ENCODE measurements at places on chromosomes 11 and 22.
A peak's percentile ranks its signal among the peaks of the same experiment; 100 is the strongest.

GRCh38 chr11:64056861-64057260 is 21.1 kb downstream of the FLRT1 start:
- no peak for DNase-seq

- DNase-seq: peak; percentile 99
These were observed 77.0 kb downstream of the RPS6KA4 start for GRCh38 chr11:64436000-64436399.

DNA sequence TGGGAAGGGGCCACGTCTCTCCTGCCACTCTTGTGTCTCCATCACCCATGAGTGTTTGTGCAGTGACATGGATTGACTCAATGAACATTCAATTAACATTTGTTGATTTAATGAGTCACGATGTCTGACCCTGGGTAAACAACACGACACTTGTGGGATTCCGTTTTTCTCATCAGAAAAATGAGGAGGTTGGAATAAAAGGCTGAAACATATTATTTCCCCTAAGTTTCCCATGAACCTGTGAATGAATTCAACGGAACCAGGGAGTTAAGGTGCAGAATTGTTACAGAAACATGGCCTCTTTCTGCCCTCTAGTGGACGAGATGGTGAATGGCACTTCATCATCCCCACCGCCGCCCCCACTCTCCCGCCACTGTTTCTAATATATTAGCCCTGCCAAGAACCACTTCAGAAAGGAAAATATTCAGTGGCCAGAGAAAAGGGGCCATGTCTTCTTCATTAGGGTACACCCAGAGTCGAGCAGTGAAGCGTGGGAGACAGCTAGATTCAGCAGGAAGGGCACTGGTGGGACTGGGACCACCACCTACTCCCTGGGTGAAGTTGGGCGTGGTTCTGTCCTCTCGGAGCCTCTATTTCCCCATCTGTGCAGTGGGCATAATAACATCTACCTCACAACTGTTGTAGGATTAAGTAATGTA is 46.3 kb upstream of the SYT13 start:
- DNase-seq: peak; percentile 25

DNA sequence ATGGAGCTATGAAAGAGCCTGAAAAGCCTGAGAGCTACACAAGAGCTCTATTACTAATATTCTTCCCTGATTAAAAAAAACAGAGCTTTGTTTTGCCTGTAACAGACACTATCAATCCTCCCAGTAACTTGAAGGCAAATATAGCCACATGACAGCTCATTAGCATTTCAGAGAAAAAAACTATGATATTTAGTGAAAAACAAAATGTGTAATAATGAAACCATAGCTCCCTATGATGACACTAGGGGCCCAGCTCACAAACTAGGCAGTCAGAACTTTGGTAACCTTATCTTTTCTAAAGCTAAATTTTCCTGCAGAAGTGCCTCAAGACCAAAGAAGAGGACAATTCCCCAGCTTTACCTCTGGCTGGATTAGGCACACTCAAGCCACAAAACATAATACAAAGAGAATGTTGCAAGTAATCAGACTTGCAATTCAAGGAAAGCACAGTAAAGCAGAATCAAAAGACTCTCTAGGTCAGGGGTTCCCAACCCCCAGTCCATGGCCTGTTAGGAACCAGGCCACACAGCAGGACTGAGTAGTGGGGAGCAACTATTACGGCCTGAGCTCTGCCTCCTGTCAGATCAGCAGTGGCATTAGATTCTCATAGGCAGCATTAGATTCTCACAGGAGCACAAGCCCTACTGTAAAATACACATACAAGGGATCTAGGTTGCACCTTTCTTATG is 53.3 kb downstream of the MRTFA start:
- DNase-seq: no peak

GRCh38 chr11:1310772-1311468 is 1.5 kb upstream of the TOLLIP start:
- DNase-seq: no peak

DNA sequence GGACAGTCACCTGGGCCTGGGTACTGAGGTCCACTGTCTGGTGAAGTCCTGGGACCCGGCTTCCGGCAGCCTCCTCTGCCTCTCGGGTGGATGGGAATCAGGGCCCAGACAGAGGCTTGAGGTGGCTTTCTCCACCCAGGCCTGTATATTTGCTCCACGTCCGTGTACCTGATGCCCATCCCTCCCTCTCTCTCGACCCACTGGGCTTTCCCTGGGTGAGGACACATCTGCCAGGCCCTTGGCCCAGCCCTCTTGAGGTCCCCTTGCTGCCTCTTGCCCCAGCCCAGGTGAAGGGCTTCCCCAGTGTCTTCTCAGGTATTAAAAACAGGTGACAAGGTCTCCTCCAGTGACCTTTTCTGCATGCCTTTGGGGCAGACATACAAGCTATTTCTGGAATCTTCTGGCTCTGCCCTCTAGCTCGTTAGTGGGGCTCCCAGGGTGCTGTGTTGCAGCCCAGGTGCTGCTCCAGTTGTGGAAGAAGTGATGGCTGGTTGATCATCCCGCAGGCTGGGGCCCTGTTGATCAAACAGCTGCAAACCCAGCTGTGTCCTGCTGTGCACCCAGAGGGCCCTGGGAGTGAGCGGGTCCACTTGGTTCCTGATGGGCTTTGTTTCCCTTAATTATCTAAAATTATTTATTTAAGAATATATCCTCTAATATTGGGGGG is 25.5 kb upstream of the ACR start:
- DNase-seq: peak; percentile 33

DNA sequence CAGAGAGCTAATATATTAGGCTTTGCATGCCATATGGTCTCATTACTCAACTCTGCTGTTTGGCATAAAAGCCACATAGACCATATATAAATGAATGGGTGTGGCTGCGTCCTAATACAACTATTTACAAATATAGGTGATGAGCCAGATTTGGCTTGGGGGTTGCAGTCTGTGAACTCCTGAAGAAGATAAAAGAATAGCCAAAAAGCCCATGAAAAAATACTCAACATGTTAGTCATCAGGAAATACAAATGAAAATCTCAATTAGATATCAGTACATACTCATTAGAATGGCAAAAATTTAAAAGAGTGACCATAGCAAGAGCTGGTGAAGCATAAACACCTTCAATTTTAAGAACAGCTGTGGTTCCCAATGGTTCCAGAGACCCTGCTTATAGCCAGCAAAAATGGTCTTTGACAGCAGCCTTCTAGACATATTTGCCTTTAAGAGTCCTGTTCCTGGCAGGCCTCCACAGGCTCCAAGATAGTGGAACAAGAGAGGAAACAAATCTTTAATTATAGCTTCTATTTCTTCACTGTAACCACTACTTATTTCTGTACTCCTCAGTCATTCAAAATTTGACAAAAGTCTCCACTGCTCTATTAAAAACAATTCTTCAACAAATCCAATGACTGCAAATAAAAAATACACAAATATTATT is 16.1 kb downstream of the C2CD3 start:
- DNase-seq: no peak

DNA sequence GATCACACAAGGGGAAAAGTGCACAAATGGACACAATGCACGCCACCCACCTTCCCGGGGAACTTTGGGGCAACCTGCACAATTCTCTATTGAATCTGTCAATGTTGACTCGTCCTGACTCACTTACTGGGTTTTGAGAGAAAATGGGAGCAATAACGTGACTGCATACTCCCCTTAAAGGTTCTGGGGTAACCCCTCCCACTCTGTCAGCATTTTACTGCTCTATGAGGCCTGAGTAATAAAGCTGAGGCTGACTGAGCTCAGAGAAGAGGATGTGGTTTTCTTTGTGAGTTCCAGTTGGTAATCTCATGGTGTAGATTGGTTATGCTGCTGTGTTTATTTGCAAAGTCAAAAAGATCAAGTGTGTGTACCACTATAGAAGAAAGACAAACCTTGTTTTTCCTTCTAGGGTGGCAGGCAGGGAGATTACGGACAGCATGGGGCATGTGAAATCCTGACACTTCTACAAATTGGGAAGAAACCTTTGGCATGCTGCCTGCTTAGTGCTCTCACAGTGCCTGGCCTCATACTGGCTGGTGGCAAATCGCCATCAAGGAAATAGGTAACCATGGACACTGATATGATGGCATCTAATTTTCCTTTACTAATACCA is 16.1 kb upstream of the APOA1 start:
- DNase-seq: no peak

GRCh38 chr11:33325451-33325850 is 68.3 kb downstream of the HIPK3 start:
- DNase-seq: no peak

- DNase-seq: no peak
These were observed 101.7 kb downstream of the FAM181B start for GRCh38 chr11:82631722-82632630.

- DNase-seq: no peak
These were observed 257.7 kb upstream of the CCDC90B start for GRCh38 chr11:83543706-83544439.

GRCh38 chr11:61054927-61055562 is 47.2 kb upstream of the CD5 start:
- DNase-seq: no peak

- no peak for DNase-seq
These were observed 104.5 kb downstream of the PDE3B start for GRCh38 chr11:14748090-14748489.

DNA sequence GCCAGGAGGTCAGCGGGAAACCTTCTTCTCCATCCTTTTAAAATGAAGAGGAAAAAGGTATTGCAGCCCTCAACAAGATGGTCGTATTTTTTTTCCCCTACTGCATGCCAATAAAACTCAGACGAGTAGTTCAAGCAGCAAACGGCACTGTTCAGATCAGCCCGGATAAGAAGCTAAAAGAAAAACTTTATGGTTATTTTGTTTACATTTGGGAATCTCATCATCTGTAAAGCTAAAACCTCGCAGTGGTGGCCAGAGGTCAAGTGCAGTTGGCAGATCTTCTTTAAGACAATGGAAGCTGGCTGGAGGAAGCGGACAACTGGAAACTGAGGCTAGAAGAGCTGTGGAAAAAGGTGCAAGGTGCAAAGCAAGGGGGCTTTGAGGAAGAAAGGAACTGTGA is 31.0 kb upstream of the CHRM4 start:
- no peak for DNase-seq

GRCh38 chr22:22691055-22691454 is 46.6 kb downstream of the GGTLC2 start:
- no peak for DNase-seq

GRCh38 chr11:82038154-82038553 is 695.5 kb downstream of the FAM181B start:
- no peak for DNase-seq

DNA sequence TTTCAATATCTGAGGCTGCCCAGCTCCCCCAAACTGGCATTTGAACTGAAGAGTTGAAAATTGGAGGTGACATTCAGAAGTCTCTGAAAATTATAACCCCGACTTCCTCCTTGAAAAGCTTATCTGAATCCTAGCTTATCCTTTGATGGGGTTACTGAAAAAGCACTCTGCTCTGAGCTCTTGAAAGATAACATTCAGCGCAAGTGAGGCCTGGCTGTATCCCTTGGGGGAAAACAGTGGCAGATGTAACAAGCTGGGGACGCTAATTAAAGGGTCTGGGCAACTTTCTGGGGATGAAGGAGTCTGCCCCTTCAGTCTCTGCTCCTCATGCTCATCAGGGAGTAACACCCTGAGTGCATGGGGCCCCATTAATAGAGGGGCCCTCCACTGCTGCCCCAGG is 402.0 kb upstream of the CADM1 start:
- DNase-seq: no peak

DNA sequence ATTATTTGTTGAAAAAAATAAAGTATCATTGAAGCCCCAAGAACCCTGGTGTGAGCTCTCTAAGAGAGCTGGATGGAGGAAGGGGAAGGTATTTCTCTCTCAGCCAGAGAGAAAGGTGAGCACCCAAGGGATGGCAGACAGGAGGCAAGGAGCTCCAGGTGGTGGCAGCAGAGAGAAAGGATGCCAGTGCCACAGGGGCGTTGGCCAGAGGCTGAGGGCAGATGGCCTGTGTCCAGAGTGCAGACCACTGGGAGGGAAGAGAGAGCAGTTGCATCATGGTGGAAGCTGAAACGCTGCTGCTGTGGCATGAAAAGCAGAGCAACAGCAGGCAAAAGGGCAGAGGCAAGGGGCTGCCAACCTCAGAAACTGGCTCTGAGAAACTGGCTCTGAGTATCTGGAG is 8.5 kb downstream of the SPON1 start:
- peak; percentile 30 for DNase-seq

DNA sequence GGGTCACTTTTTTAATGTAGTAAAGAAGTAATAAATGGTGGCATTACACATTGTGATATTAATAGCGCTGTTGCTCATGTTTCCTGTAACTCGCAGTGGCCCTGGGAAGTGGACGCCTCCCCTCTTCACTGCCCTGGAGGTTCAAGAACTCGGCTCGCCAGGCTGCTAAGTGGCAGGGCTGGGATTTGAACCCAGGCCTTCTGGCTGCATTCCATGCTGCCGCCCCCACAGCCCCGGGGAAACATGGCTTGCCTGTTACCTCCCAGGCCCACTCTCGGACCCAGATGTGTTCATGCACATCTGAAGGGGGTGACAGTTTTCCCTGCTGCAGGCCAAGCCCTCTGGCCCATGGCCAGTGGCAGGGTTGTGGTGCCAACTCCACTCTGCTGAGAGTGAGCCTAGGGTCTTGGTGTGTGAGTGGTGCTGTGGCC is 25.0 kb upstream of the MGAT3 start:
- no peak for DNase-seq

DNA sequence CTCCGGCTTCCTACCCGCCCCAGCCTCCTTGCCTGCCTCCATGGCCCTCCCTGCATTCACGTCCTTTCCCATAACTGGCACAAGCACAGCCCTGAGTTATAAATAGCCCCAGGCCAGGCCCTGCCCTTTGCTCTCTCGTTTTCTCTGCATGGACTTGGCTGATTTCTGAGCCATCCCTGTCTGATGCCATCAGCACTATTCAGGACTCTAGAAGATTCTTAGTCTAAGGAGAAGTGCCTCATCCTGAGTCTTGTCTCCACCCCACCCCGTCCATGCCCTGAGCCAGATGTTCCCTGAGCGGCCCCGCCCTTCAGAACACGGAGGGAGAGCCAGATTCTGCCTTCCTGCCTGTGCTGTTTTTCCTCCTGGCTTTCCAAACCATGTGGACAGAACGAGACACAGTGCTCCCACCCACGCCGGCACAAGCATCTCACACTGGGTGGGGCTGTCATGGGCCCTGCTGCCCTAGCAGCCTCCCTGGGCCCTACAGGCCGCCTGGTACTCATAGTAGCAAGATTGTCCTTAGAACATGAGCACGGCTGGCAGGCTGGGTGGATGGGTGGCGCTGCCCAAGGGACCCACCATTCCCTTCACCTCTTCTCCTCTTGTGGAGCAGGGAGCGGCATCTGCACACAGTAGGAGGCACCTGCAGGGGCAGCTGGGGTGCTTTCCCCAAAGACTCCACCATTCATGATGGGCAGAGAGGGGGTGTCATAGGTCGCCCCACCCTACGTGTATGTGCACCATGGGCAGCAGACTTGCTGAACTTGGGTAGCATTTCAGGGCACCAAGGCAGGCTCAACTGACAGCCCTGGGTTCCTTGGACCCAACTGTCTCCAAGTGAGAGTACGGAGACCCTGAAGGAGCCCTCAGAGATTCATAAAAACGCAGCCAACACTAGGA is 76.9 kb downstream of the BCR start:
- no peak for DNase-seq
